ENCODE measurements at places on chromosomes 2 and 18. TPM values are rescaled to one million over a fixed set of nuclear protein-coding genes. Genes with fewer than 3 reads are reported as not detected.

The LONRF2 gene
- 0.84 TPM for total RNA-seq

The XDH gene
- total RNA-seq = 0.88 TPM

The COLEC12 gene
- 103 TPM for total RNA-seq

The C1QL2 gene
- total RNA-seq = not detected

The CYTIP gene
- total RNA-seq = 1.8 TPM

All from RPMI7951 (cell line).